ENCODE measurements at places on chromosomes 2 and 18. TPM values are rescaled to one million over a fixed set of nuclear protein-coding genes. Genes with fewer than 3 reads are reported as not detected.

DNA sequence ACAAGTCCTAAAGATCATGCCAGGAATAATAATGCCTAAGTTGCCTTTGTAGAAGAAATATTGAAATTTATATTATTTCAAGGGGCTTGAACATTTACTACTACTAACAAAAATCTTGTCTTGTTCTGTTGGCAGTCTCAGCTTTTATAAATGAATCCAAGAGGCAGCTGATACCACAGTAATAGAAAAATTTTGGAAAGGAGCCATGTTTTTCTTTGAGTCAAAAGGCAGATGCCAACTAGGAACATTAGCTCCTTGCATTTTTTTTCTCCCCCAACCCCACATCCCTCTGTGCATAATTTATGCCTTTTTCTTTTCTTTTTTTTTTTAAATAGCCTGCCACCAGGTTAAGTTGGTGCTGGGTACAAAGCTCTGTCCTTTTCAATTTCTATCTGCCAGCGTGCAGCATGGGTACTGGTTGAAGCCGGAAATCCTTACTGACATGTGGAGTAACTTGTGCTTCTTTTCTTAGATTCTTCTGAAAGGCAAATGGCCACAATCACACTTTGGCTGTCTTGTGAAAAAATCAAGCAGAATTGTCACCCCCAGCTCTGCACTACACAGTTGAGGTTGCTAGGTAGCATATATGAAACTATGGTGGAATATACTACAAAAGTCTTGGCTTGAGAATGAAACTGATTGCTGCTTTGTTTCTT is 98.8 kb downstream of the RHBDD1 start:
- DNase-seq, result no peak

GRCh38 chr2:207037896-207038295 is 98.6 kb downstream of the CPO start:
- DNase-seq, result no peak

DNA sequence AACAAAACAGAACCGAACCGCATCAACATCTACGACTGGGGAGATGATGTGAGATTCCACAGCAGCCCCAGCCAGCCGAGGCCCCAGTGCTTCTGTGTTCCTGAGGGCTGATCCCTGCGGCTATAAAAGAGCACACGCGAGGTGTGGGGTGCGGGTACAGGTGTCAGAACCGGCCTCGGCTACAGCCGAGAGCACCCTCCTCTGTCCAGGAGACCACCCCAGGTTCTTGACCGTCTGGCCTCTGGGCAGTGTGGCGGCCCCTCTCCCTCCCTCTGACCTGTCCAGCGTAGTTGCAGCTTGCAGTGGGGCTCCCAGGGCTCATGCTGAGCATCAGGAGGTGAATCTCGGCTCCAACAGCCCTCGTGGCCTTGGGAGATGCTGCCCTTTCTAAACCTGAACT is 23.7 kb downstream of the RTP5 start:
- no peak for DNase-seq

DNA sequence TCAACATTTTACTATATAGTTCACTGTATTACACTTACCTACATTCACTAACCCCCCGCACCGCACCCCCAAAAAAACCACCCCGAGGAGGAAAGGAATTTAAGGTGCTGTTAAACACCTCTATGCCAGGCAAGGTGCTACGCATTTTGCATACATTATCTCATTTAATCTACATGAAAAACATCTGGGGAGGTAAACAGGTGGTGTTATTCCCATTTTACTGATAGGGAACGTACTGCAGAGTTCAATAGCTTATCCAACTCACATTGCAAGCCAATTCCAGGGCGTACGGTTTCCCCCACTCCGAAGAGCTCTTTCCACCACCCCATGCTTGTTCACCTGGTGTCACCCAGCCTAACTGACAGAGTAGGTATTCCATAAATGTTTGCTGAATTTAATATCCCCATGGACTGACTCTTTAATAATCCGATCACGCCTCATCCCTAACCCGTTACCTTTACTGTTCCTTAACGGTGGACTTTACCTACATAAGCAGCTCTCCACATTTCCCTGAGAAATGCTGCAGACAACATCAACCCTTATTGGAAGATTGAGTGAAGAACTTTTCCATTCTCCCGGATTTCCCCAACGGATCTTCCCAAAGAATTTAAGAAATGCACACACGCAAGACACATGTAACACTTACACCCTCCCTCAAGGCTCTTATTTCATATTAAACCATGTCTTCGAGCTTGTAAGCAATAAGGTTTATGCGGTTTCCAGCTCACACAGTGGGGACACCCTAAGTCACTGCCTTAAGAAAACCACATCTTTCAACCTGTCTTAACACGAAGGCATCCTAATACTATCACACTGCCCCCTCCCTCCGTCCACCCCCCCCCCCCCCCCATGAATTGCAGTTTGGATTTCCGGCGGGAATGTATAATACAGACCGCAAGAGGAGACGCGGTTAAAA is 1.2 kb downstream of the RAPH1 start:
- no peak for DNase-seq

GRCh38 chr2:189542145-189542882 is 38.3 kb downstream of the SLC40A1 start:
- DNase-seq, result no peak

- DNase-seq, result peak; percentile 26
These were observed 34.2 kb upstream of the EN1 start for GRCh38 chr2:118881490-118882129.

GRCh38 chr2:219632760-219633105 is 5.3 kb downstream of the SLC4A3 start:
- DNase-seq, result no peak

DNA sequence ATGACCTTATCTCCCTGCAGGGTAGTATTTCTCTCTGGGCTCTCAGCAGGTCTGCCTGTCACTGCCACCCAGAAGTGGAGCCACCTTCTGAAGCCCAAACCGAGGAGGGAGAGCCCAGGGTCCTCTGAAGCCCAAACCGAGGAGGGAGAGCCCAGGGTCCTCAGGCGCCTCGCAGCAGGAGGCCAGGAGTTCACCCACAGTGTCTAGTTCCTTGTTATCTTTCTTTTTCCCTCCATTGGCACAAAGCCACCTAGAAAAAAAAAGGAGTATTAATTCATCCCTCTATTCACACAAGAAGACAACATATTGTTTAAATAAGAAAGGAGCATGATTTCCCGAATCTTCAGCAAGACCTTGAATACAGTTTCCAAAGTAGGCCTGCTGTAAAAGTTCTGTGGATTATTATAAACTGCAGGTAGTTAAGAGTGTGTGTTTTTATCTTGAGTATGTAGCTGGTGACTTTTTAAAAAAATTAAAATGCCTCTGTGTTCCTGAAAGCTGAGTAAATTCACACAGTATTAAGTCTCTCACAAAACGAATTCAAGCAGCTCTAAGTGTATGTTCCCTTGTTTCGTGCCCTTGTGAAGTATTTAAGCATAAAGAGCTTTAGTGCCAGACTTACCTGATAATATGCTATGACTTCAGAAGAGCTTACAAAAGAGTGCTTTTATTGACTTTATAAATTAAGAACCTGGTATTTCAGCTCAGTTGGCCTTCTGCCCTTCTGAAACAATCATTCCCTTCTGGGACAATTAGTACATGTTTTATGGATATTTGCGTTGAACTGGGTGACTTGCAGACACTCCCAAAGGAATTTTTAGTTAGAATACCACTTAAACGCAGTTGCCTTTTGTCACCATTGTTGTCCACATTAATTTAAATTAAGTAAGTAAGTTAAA is 11.7 kb upstream of the GRHL1 start:
- no peak for DNase-seq

ALLC gene
- total RNA-seq, result not detected

MC5R gene
- not detected for total RNA-seq

EGR4 gene
- not detected for total RNA-seq
